Dorsolateral prefrontal cortex (tissue), 122 donors: ENCODE measurements at places on chromosomes 4 and X.

GRCh38 chr4:109902559-109903251 is 10.0 kb upstream of the EGF start:
- DNase-seq = no peak

DNA sequence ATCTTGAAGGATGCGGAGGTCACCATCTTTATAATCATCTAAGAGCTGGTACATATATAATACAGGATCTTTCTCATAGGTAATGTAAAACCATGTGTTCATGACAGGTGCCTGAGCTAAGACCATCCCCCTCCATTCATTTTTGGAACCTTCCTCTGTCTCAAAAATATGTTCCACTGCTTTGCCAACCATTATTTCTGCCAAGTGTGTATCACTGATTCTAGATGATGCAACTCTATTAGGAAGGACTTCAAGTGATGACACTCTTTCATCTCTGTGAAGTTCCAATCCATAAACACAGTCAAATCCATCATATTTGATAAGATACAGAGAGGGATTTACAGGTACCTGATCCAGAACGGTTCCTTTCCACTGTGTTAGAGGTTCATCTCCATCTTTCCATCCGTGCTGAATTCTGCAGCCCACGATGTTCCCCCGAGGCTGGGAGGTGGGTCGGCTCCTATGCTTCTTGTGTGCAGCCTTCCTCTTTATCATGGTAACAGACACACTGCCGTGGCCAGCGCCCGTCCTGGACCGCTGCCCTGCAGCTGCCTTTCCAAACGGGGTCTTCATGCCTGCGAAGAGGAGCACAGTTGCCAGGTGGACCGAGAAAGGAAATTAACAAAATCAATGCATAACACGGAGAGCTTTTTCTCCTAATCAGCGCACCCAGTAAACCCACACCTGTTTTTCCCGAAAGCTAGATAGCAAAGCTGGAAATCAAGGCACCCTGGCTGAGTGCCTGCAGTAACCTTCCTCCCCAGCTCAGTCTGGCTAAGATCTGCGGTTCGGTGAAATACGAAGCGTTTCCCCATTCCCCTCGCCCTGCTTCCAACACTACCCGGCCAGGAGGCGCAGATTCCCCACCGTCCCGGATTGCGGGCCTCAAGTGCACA is 718 bp downstream of the SPIN3 start:
- no peak for DNase-seq

DNA sequence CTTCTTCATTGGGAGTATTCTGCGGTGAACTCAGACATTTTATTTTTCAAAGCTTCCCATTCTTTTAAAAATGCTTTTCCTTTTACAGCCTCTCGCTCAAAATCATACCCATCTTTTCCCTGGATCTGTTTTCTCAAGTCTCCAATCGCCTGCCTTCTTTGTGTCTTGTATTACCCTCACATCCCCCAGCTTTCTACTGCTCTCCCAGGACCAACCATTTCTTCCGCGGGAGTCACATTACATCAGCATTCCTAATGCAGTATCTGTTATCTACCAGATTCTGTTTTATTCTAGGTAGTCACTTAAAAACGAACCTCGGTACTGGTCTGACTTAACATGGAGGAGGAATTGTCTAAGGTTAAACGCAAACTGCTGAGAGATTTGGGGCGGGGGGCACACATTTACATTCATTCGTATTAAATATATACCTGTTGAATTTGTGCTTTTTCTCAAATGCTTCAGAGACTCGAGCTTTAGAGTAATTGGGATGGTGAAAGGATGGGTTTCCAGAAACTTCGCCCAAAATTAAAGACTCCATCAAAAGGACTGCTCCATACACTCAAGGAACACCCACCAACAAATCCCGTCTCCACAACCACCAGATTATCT is 493 bp upstream of the UCHL1 start:
- no peak for DNase-seq

- no peak for DNase-seq
Observed at GRCh38 chr4:92270908-92271307, 32.9 kb upstream of the GRID2 start.

GRCh38 chrX:63713526-63713925 is 71.5 kb downstream of the ARHGEF9 start:
- DNase-seq = no peak
